ENCODE measurements at places on chromosomes 16 and 17.

- no peak for DNase-seq
These were observed 38.0 kb downstream of the TMC7 start for GRCh38 chr16:19021747-19022146.

GRCh38 chr16:57946181-57946801 lies 24.6 kb downstream of the CNGB1 start:
- peak; percentile 47 for DNase-seq

DNA sequence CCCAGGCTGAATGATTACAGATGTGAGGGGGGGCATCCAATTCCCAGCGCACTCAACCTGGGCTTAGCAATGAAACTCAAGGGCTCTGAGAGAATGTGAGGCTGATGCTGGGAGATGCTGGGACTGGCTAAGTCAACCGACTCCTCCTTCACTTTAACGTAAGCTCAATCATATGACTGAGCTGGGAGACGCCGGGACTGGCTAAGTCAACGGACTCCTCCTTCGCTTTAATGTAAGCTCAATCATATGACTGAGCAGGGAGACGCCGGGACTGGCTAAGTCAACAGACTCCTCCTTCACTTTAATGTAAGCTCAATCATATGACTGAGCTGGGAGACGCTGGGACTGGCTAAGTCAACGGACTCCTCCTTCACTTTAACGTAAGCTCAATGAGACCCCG lies 179.4 kb downstream of the VPS53 start:
- peak; percentile 35 for DNase-seq

- DNase-seq = no peak
These were observed 68.5 kb upstream of the DNAH17 start for GRCh38 chr17:78645421-78646295.

DNA sequence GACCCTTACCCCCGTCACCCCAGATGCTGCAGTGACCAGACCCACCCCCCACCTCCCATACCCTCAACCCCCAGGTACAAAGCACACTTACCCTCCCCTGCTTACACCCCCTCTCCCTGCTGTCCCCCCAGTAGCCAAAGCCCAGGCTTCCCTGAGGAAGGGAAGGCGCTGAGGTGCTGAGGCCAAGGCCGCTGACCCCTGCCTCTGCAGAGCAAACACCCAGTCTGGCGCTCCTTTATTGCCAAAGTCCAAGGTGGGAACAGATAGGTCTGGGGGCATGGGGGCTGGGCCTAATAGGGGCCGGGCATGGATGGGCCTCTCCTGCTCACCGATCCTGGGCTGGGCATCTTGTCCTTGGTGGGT lies 683 bp downstream of the LCAT start:
- DNase-seq = no peak

DNA sequence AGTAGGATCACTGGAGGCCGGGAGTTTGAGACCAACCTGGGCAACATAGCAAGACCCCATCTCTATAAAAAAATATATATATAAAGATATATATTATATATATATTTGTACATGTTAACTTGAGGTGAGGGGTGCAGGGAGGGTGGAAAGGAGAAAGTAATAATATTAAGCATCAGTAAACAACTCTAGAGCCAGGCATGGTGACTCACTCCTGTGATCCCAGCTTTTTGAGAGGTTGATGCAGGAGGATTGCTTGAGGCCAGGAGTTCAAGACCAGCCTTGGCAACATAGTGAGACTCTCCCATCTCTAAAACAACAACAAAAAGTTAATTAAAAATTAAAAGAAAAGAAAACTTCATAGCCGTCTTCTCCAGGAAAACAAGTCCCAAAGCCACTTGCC lies 61.7 kb upstream of the SMURF2 start:
- no peak for DNase-seq

- DNase-seq = peak; percentile 24
These were observed 21.4 kb upstream of the CHMP6 start for GRCh38 chr17:80970044-80970761.

DNA sequence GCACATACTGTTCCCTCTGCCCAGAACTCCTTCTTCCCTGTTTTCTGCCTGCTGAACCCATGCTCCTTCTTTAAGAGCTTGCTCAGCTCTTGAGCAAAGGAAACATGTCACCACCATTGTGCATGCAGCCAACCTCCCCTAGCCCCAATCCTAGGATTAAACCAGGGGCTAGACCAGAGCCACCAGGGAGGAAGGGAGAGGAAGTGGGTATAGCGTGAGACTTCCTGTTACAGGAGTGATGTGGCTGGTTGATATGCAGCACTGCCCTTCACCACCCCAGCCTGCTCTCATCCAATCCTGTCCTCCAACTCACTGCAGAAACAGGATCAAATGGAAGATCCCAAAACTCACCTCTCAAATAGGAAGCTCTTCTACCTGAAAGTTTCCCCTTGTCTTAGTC lies 67.1 kb upstream of the CDH5 start:
- DNase-seq = no peak

DNA sequence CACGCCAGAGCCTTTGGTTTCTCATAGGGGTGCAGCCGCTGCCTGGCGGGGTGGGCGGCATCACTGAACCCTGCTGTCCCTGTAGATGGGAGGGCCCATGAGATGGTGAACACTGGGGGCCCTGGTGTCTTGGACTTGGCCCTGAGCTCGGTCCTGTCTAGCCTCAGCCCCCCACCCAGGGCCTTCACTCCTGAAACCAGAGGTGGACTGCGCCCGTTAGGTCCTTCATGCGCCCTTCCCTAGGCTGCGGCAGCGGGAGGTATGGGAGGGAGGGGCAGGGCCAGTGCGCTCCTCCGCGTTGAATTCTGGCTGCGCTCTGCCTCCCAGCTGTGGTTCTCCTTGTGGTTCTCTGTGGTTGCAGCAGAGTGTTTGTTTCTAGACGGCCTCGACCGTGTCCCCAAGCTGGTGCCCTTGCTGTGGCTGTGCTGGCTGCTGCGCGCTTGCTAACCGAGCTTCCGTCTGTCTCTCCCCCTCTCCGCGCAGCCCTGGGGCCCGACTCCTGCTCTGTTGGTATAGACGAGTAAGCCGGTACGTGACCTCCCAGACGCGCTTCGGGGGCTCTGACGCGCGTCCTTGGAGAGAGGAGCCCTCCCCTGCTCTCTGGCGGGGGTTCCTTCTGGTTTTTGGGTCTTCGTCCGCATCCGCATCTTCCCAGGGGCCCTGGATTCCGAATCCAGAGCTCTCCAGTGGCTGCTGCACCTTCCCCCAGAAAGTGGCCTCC lies 7.4 kb upstream of the NUDT16L1 start:
- no peak for DNase-seq

DNA sequence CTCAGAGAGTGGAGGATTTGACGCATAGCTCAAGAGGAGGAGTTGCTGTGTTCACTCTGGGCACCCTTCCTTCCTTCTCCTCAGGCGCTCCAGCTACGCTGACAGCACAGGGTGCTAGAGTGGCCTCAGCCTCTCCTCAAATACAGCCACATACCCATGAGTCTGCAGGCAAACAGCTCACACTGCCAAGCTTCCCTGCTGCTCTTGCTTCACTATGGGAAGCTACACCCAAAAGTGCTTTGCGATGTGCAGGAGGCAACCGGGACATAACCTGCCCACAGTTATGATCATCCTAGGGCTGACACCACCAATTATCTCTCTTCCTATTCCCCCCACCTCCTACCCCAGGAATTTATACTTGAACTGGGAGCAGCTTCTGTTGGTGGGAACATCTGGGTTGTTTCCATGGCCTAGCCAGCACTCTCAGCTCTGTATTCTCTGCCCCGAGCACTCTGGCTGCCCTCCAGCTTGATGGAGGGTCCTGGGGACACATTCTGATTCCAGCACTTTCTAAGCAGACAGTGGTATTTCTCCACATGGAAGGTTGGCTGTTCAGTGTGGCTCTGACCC lies 40.3 kb upstream of the SREBF1 start:
- DNase-seq = no peak

DNA sequence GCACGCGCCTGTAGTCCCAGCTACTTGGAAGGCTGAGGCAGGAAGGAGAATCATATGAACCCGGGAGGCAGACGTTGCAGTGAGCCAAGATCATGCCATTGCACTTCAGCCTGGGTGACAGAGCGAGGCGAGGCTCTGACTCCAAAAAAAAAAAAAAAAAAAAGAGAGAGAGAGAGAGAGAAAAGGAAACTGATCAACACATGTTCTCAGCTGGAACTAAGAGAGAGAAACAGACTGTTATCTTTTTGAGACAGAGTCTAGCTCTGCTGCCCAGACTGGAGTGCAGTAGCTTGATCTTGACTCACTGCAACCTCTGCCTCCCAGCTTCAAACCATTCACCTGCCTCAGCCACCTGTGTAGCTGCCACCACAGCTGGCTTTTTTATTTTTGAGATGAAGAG lies 60.4 kb downstream of the STH start:
- no peak for DNase-seq

GRCh38 chr16:80330803-80331202 lies 210.0 kb upstream of the DYNLRB2 start:
- no peak for DNase-seq

- DNase-seq = no peak
These were observed 533 bp upstream of the MEFV start for GRCh38 chr16:3256866-3257465.

DNA sequence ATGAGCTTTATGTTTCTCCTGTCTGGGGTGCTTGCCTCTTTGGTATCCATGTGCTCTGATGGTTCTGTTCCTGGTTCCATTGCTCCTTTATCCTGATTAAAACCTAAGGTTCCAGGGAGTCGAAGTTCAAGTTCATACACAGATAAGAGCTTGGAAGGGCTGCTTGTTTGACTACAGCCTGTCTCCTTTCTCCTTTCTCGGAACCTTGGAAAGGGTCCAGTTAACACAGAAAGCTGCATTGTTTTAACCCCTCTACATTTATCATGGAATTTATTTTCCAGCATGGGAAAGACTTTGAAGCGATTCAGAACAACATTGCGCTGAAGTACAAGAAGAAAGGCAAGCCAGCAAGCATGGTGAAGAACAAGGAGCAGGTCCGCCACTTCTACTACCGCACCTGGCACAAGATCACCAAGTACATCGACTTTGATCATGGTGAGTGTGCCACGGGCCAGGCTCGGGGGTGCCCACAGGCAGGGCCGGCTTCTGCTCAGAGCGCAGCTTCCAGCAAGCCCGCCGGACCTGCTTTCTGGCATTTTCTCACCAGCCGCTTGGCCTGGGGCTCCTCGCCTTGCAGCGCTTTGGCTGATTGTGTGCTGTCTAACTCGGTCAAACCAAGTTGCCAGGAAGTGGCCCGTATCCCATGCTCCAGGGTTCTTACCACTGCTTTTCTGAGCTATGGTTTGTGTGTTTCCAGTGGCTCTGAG lies 19.9 kb downstream of the CRAMP1 start:
- no peak for DNase-seq

DNA sequence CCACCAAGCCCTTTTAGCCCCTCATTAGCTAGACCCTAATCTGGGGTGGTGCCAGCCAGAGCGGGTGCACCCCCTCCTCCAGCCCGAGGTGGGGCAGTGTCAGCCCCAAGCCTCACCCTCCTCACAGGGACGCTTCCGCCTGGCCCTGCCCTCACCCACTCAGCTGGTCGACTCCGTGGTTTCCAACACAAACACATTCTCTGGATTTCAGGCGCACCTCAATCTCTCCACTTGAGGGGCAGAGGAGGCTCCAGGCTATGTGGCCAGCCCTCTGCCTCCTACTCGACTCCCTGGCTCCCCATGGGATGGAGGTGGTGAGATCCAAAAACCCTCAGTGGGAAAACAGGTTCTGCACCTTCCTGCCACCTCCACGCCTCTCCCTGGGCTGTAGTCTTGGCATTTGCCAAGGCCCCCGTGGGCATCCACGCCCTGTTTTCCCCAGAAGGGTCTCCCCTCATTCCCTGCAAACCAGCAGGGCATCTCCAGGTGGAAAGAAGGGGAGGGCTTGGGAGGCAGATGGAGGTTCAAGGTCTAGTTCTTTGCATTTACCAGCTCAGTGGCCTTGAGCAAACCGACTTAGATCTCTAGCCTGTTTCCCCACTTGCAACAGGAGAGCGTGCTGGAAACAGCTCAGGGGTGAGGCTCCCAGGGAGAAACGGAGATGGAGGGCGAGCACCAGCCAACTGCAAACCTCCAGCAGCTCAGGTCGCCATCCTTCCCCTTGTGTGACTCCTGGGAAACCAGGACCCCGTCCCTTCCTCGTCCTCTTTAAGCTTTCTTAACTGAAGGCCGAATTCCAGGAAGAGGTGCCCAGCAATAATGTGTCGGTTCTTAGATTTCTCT lies 1.7 kb downstream of the EMP2 start:
- DNase-seq = no peak

DNA sequence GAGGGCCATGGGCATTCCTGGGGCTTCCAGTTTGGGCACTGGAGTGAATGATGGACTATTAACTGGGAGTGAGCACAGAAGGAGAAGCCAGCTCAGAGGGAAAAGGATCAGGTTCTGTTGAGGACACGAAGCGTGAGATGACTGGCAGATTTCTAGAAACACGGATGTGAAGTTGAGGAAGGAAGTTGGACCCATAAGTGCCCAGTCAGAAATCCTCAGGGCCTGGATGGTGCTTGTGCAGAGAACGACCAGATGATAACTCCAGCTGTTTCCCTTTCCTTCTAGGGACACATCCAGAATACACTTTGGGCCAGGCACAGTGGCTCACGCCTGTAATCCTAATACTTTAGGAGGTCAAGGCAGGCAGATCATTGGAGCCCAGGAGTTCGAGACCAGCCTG lies 23.3 kb upstream of the ANKRD40CL start:
- no peak for DNase-seq

GRCh38 chr17:13869331-13869940 lies 199.9 kb upstream of the COX10 start:
- no peak for DNase-seq

GRCh38 chr17:71111460-71111859 lies 942.1 kb downstream of the KCNJ2 start:
- DNase-seq = no peak

- DNase-seq = no peak
These were observed 92.0 kb upstream of the ASIC2 start for GRCh38 chr17:33385133-33385532.

DNA sequence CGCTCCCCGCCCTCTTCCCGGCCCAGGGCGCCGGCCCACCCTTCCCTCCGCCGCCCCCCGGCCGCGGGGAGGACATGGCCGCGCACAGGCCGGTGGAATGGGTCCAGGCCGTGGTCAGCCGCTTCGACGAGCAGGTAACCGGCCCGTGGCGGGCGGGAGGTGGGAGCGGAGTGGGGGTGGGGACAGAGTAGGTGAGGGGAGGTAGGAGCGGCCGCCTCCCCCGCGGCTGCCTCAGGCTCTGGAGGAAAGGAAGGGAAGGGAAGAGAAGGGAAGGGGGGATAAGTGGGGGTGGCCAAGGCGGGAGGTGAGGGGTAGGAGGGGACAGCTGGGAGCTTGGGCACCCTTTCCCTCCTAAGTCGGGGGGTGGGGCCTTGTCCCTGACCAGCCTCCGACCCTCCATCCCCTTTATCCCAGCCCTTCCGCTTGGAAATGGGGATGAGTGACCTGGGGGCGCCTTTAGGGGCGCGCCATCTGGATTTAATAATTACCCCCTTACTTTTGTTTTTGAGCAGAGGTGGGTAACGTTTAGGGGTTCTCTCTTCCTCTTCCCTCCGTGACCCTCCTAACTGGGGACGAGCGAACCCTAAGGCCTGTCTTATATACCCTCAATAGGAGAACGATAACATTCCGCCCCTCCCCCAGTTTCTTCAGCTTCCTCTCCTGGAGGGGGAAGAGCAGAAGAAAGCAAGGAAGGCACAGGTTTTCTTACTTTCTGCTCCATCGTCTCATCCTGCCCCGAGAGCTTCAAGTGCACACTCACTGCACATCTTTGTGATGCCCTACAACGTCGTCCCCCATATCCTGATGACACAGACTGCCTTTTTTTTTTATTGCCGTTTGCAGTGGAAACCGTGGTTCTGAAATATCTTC lies 694 bp downstream of the NF1 start:
- DNase-seq = peak; percentile 78
